ENCODE measurements at places on chromosomes 3 and 15.

- DNase-seq: no peak
Measured at GRCh38 chr3:10309736-10310135, 11.2 kb downstream of the SEC13 start.

DNA sequence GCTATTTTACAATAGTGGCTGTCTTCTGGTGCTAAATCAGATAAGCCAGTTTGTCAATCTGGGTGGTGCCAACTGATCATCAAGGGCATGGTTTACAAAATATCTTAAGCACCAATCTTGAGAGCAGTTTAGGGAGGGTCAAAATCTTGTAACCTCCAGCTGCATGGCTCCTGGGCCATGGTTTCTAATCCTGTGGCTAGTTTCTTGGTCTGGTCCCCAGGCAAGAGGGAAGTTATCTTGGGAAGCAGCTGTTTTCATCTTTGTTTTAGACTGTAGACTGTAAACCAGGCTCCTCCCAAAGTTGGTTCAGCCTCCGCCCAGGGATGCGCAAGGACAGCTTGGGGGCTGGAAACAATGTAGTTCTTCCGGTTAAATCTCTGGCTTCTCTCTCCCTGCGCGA, 166.8 kb downstream of the IL1RAP start:
- no peak for DNase-seq

DNA sequence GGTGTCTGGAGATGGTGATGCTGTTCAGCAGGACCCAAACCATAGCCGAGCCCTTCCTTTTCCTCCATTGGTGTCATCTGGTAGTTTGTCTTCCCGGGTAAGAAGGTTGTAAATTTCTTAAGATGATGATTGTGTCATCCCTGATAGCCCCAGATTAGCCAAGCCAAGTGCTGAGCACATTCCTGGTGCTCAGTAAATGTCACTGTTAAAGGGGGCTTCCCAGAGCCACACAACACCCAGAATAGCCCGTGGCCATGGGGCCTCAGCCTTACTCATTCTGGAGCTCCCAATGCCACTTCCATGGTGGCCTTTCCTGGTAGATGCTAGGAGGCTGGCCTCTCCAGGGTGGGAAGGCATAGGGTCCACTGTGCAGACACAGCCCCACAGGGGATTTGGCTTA, 4.6 kb upstream of the PLA2G4B start:
- DNase-seq: no peak

DNA sequence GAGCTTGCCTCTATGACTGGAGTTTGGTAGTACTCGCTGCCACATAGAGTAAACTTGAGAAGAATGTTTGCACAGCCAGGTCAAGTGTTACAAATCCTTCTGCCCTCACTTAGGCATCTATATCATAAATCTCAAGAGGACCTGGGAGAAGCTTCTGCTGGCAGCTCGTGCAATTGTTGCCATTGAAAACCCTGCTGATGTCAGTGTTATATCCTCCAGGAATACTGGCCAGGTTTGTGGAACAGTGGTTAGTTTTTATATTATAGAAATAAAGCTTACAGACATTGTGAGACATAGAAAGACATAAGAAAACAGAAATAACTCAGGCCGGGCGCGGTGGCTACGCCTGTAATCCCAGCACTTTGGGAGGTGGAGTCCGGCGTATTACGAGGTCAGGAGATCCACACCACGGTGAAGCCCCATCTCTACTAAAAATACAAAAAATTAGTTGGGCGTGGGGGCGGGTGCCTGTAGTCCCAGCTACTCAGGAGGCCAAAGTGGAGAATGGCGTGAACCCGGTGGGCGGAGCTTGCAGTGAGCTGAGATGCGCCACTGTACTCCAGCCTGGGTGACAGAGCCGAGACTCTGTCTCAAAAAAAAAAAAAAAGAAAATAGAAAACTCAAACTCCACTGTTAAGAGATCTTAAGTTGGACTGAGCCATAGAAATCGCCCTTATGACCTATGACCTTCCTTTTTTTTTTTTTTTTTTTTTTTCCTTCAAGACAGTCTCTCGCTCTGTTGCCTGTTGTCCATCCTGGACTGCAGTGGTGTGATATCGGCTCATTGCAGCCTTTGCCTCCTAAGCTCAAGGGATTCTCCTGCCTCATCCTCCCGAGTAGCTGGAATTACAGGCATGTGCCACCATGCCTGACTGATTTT, 2.2 kb downstream of the RPSA start:
- DNase-seq: no peak

GRCh38 chr15:41024885-41025284, 71.6 kb downstream of the CHAC1 start:
- DNase-seq: no peak

- no peak for DNase-seq
Measured at GRCh38 chr3:62134061-62134496, 239.3 kb downstream of the FEZF2 start.

DNA sequence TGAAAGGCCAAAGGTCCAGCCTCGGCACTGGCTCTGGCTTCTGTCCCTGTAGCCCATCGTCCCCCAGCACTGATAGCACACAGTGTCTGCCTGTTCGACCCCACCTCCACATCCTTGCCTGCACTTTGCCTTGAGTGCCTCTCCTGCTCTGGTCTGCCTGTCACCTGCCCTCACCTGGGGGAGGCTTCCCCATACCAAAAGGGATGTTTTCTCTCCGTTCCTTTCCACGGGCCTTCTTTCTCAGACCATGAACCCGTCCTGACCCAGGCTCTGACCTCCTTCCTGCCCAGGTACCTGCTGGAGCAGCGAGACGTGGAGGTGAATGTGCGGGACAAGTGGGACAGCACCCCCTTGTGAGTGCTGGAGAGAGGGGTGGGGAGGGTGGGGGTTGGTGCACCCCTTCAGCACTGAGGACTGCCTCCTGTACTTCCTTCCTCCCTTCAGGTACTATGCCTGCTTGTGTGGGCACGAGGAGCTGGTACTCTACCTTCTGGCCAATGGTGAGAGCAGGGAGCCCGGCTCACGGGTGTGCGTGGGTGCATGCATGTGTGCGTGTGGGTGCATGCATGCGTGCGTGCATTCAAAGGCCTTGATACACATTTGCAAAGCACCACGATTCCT, 1.5 kb downstream of the ABTB1 start:
- no peak for DNase-seq

DNA sequence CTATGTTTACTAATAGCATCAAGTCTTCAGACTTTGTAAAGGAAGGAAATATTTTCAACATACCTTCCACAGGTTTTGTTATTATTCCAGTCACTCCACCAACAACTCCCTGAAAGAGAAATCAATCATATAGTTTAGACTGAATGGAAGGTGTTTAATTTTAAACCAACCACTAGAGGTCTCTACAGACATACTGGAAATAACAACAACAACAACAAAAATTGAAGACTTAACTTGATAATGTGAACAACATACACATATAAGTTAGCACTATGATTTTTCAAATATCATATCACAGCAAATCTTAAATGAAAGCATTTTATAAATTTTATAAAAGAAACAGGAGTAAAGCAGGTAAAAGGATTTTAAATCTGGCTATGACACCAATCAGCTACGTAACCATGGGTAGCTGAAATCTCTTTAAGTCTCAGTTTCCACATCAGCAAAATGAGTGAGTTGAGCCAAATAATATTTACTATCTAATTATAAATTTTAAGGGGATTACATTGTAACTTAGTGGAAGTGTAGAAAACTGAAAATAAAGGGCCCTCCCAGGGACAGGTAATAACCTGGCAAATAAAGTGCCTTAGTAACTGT, 188.2 kb downstream of the VPS13C start:
- DNase-seq: peak; percentile 26

GRCh38 chr3:13414040-13414729, 5.9 kb downstream of the NUP210 start:
- DNase-seq: peak; percentile 34

DNA sequence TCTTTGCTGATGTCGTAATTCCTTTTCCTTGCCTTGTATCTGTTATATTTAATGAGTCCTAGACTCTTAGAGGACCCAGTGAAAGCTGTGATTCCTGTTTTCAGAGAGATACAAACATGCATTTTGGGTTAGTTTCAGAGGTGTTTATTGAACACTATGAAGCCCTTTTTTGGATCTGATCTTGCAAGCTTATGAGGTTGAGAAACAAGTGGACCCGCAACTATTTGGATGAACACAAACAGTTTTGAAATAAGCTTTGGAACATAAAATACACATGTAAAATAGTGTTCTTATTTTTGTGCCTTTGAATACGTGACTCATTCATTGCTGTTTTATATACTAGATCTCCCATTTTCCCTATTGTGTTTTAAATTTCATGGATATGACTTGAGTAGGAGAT, 33.5 kb downstream of the SNRK start:
- DNase-seq: no peak

DNA sequence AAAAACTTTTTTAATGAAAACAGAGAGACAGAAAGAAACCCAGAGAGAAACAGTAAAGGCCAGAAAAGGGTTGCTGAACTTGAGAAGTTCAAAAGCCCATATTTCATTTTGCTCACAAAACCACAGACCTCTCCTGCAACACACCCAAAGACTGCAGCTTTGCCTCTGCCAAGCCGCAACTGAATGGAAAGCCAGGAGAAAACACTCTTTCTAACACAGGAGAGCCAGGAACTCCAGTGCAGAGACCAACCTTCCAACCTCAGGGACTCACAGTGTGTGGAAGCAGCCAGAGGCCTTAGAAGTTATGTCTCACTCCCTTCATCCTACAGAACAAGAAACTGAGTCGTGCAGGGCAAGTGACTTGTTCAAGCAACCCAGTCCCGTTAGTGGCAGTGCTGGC, 163.1 kb upstream of the HES1 start:
- DNase-seq: no peak

- no peak for DNase-seq
Measured at GRCh38 chr3:172287937-172288477, 160.2 kb downstream of the GHSR start.

All from midbrain (tissue), 1 donor.